ENCODE measurements at places on chromosomes 3 and 15. TPM values are rescaled to one million over a fixed set of nuclear protein-coding genes. Genes with fewer than 3 reads are reported as not detected.

GUCA1C gene
- not detected for total RNA-seq

GOLGA8T gene
- total RNA-seq, result 0.48 TPM

GRAMD1C gene
- 2.4 TPM for total RNA-seq

PRR20G gene
- not detected for total RNA-seq

TEX55 gene
- total RNA-seq, result not detected

ELL3 gene
- 4.5 TPM for total RNA-seq

CGNL1 gene
- total RNA-seq, result 19.4 TPM

GRCh38 chr3:143831994-143832393, 16.3 kb downstream of the SLC9A9 start:
- no peaks in the 10 kb centered on the region for H3K27me3 ChIP-seq
- H3K4me1 ChIP-seq, result no peaks in the 10 kb centered on the region
- H3K36me3 ChIP-seq, result no peaks in the 10 kb centered on the region
- H3K4me3 ChIP-seq, result no peak overlapping the region
- no peak overlapping the region for H3K27ac ChIP-seq

- H3K4me3 ChIP-seq, result no peak overlapping the region
- no peaks in the 10 kb centered on the region for H3K4me1 ChIP-seq
- DNase-seq, result no peak
- H3K27me3 ChIP-seq, result no peaks in the 10 kb centered on the region
- H3K36me3 ChIP-seq, result no peaks in the 10 kb centered on the region
- no peak overlapping the region for H3K27ac ChIP-seq
Measured at GRCh38 chr3:139299261-139300132, 44.3 kb upstream of the MRPS22 start.

DNA sequence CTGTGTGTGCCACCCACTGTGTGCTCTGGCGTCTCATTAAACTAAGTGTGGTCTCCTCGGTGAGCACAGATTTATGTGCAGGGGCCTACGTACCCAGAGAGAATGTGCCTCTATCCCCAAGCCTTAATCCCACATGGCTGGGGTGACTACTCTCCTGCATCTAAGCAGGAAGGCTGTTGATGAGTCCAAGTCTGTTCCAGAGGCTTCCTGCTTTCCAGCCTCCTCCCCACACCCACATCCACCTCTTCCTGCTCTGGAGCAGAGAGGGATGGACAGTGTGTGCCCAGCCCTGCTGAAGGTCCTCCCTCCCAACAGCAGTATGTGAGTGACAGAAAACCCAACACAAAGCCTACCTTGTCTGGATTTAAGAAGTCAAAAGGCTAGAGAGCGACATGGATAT, 38.8 kb upstream of the BCL2L10 start:
- H3K36me3 ChIP-seq, result no peaks in the 10 kb centered on the region
- no peak overlapping the region for H3K27ac ChIP-seq
- no peaks in the 10 kb centered on the region for H3K27me3 ChIP-seq
- no peaks in the 10 kb centered on the region for H3K4me1 ChIP-seq
- no peak overlapping the region for H3K4me3 ChIP-seq
- DNase-seq, result no peak

GRCh38 chr3:46892285-46893145, 15.0 kb downstream of the PTH1R start:
- H3K36me3 ChIP-seq, result no peaks in the 10 kb centered on the region
- H3K4me3 ChIP-seq, result no peak overlapping the region
- H3K4me1 ChIP-seq, result no peaks in the 10 kb centered on the region
- no peaks in the 10 kb centered on the region for H3K27me3 ChIP-seq
- no peak overlapping the region for H3K27ac ChIP-seq

DNA sequence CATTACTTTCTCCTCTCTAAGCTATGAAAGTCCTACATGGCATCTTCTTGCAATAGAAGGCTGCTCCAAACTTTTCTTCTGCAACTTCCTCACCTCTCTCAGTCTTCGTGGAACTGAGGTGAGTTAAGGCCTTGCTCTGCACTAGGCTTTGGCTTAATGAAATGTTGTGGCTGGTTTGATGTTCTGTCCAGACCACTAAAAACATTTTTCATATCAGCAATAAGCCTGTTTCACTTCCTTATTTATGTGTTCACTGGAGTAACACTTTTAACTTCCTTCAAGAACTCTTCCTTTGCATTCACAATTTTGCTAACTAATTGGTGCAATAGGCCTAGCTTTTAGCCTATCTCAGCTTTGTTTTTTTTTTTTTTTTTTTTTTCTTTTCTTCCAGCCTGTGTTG, 335.3 kb upstream of the NECTIN3 start:
- no peaks in the 10 kb centered on the region for H3K36me3 ChIP-seq
- no peak overlapping the region for H3K27ac ChIP-seq
- no peaks in the 10 kb centered on the region for H3K27me3 ChIP-seq
- H3K4me1 ChIP-seq, result no peaks in the 10 kb centered on the region
- DNase-seq, result no peak

GRCh38 chr3:124837730-124838186, 49.4 kb downstream of the ITGB5 start:
- H3K27me3 ChIP-seq, result no peaks in the 10 kb centered on the region
- peak overlapping the region; percentile 14 for H3K27ac ChIP-seq
- no peak overlapping the region for H3K4me3 ChIP-seq

GRCh38 chr3:34263101-34263621, 464.7 kb downstream of the PDCD6IP start:
- H3K4me3 ChIP-seq, result no peak overlapping the region
- peak overlapping the region; percentile 30 for H3K27ac ChIP-seq
- H3K27me3 ChIP-seq, result no peaks in the 10 kb centered on the region
- H3K36me3 ChIP-seq, result no peaks in the 10 kb centered on the region
- peaks cover 17% of the 10 kb centered on the region for H3K4me1 ChIP-seq

DNA sequence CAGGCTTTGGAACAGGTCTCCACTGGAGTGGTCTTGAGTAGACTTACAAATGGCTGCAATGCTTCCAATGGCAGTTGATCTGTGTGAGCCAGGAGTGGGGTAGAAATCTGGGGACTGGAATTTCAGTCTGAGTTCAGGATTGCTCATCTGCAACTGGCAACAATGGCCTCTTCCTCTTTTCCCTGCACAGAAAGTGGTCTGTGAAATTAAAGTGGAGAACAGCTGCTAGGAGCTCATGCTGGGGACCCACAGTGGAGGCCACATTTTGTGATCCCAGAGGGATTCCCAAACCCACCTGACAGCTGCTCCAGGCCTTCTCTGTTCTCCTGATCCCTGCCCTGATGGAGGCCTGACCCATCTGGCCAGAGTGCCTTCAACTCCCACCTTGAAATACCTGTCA, 49.6 kb downstream of the CEMIP start:
- H3K36me3 ChIP-seq, result no peaks in the 10 kb centered on the region
- no peak overlapping the region for H3K4me3 ChIP-seq

DNA sequence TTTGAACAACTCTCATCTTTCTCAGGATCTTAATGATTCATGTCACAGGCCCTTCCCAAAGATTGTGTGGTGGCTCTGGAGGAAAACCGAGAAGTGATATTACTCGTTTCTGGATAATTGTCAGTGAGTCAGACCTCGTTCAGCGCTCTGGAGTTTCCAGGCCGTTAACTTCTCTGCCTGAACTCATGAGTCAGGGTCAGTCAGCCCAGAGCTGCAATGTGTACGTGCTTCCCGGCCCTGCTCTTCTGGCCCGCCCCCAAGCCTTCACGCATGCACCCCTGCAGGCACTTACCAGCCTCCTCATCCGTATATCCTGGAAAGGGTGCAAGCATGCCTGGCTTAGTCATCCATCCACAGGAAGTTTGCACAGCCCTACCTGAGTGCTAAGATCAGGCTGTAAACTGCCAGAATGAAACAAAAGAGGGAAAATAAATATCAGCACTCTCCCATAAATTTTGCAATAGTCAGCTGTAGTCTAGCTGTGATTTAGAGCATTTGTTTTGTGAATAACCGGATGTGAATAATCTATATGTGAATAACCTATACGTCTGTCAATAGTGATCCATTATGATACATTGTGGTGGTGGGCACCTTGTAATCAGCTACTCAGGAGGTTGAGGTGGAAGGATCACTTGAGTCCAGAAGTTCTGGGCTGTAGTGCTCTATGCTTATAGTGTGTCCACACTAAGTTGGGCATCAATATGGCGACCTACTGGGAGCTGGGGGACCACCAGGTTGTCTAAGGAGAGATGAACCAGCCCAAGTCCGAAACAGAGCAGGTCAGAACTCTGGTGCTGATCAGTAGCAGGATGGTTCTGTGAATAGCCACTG, 35.3 kb upstream of the SEMA4B start:
- H3K36me3 ChIP-seq, result no peaks in the 10 kb centered on the region
- no peak overlapping the region for H3K27ac ChIP-seq
- H3K4me1 ChIP-seq, result no peaks in the 10 kb centered on the region
- peak; percentile 93 for DNase-seq
- H3K4me3 ChIP-seq, result no peak overlapping the region
- H3K27me3 ChIP-seq, result no peaks in the 10 kb centered on the region

- DNase-seq, result no peak
- no peak overlapping the region for H3K4me3 ChIP-seq
- no peak overlapping the region for H3K27ac ChIP-seq
- no peaks in the 10 kb centered on the region for H3K27me3 ChIP-seq
Measured at GRCh38 chr3:28768439-28768838, 419.8 kb upstream of the AZI2 start.

DNA sequence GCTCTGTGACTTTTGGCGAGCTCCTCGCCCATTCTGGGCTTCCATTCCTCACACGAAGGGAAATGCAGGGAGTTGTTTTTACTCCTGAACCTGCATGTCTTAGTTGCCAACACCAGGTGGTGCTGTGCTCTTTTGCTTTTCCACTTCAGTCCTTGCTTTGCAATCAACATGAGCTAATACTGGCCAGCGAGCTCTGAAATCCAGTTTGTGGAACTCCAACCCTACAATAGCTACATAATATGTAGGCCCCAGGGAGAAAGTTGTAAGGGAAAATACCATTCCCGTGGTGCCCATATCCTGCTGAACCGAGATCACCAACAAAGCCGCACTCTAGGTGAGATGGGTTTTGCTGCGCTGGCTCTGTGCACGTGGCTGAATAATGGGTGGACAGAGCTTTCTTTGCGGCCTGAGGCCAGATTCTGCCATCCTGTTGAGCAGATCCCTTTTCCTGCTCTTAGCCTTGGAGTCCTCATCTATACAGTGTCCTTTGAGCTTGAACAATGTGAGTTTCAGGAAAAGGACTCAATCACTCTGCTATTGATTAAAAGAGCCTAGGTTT, 25.0 kb downstream of the LSM3 start:
- H3K27ac ChIP-seq, result no peak overlapping the region
- H3K27me3 ChIP-seq, result no peaks in the 10 kb centered on the region
- peaks cover 2% of the 10 kb centered on the region for H3K4me1 ChIP-seq
- DNase-seq, result no peak

Data from aorta (tissue), 5 donors.